ENCODE measurements at places on chromosomes 6 and 20.

DNA sequence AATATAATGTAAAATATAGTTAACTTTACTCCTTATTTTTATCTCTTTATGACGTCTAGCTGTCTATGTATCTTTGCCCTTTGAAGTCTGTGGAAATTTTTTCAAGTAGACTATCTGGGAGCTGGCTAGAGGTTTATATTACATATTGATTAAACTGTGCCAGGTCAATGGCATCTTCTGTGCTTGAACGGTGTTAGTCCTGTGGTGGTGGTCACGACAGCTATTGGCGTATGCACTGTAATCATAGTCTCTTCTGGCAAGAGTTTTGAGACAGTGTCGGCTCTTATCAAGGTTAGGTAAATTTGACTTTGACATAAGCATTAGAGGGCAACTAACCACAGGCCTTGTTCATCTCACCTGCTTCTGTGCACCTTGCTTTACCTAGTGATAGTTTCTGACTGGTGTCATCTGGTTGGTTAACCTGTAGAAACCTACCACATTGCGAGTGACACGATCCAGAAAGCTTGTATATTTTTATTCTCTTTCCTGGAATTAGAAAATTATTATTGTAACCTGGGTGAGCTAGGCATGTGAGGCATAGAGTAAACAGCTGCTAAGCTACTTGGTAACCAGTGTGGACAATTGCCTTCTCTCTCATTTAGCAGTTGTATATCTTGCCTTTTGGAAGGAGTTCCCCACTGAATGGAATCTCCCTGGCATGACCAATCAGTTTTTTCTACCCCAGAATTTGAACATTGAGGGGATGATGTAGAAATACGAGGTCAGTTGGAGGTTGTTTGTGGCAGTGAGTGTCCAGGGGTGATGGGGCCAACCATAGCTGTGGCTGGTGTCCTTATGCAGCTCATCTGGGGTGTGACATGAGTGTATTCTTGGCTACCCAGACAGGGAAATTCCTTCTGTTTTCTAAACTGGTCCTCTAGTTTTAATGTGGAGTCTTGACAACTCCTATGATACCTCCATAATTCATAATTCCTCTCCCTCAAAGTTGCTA lies 45.9 kb downstream of the SH3BGRL2 start:
- DNase-seq: no peak

DNA sequence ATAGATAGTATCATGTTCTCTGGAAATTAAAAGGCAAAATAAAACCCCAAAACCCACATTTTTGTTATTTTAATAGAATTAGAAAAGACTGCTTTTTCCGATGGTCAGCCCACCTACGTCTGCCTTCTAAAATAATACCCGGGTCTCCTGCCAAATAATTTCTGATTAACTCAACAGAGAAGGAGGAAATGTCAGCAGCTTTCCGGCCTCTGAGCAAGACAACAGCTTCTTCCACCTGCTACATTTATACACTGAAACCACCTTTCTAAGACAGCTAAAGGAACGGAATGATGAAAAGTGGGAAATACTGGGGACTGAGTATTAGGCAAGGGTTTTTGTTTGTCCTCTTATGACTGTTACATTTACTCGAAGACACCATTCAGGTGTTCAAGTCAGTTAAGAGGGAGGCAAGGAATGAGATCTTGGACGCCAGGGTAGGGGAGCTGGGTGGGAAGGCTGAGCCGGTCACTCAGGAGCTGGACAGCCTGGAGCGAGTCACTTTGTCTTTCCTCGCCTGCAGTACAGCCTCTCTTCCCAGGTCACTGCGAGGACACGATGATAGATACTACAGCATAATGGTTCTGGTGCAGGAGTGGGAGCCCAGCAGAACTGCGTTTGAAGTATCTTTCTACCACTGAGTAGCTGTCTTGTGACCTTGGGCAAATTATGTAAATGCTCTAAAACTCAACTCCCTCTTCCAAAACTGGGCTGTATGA lies 96.3 kb upstream of the QKI start:
- no peak for DNase-seq

- no peak for DNase-seq
These were observed 61.6 kb upstream of the RNF146 start for GRCh38 chr6:127205036-127205435.

GRCh38 chr6:105994591-105995390 lies 91.3 kb upstream of the PRDM1 start:
- no peak for DNase-seq
